ENCODE measurements at places on chromosomes 2 and 18. TPM values are rescaled to one million over a fixed set of nuclear protein-coding genes. Genes with fewer than 3 reads are reported as not detected.

The KCNJ13 gene
- 1.1 TPM for total RNA-seq

The AGXT gene
- 0.36 TPM for total RNA-seq

The SERPINB10 gene
- not detected for total RNA-seq

The SMAD7 gene
- total RNA-seq, result 21.3 TPM

The LIPT1 gene
- total RNA-seq, result 9.0 TPM

The SNTG2 gene
- total RNA-seq, result not detected

The CKAP2L gene
- 27.0 TPM for total RNA-seq

The ASTL gene
- 0.18 TPM for total RNA-seq

The NPPC gene
- 1.1 TPM for total RNA-seq

The POTEI gene
- 0.92 TPM for total RNA-seq

The TEX44 gene
- not detected for total RNA-seq

The ATP5F1A gene
- total RNA-seq, result 298 TPM

The UGT1A7 gene
- not detected for total RNA-seq

The NCK2 gene
- total RNA-seq, result 60.7 TPM

The PSMA8 gene
- total RNA-seq, result not detected

The ESPNL gene
- 0.85 TPM for total RNA-seq

The RAPH1 gene
- total RNA-seq, result 31.4 TPM

The IRS1 gene
- 27.3 TPM for total RNA-seq

The TMX3 gene
- 37.4 TPM for total RNA-seq

The KCNJ3 gene
- 0.21 TPM for total RNA-seq

The CRYGC gene
- total RNA-seq, result not detected

The FOXD4L1 gene
- not detected for total RNA-seq

DNA sequence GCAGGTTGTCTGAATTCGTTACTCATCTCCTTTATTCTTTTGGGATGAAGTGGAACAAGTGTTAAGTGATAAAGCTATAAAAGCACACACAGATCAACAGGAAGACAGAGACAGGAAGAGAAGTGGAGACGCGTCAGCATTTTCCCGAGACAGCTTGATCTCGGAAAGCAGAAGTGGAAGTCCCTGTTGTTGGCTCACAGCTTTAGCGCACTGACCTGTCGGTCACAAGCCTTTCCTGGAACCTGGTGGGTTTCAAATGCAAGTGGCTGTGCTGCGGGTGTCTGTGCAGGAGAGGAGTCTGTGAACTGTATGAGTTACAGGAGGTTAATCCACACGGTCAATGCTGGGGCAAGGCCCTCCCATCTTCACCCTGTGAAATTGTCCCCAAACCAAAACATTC lies 116.6 kb upstream of the PELI1 start:
- no peak for DNase-seq

GRCh38 chr2:74915743-74916142 lies 42.7 kb upstream of the POLE4 start:
- DNase-seq, result no peak

DNA sequence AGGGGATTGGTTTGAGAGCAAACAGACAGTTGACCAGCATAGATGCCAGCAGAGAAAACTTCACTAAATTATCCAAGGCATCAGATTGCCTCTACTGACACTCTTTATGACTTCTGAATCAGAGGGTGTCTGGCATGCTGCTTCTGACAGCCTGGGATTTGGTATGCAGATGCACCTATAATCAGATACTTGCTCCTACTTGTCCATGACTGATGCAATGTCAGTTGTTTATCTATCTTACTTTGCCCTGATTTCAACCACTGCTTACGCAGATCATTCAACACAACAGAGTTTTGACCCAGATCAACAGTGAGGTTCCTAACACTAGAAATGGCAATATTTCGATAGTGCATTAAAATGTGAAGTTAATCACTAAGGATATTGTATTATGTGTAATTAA lies 22.6 kb upstream of the CALCRL start:
- DNase-seq, result no peak

GRCh38 chr18:267380-267687 lies 513 bp downstream of the THOC1 start:
- DNase-seq, result no peak

DNA sequence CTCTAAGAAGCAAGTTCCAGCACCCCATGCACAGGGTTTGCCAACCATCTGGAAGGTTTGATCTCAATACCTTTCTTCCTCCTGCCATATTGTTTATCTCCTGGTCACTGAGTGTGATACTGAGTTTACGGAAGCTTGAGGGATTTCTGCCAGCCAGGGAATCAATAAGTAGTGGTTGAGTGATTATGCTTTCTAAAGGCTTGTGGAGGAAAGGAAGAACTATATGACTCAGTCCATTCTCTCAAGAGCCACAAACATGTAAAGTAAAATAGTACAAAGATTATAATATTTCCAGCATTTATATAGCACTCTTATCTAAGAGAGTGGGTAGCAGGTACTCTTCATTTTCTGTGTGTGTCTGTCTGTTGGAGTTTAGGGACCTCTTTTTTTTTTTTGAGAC lies 49.2 kb downstream of the SLC4A3 start:
- DNase-seq, result no peak

- no peak for DNase-seq
These were observed 167.9 kb downstream of the NCKAP5 start for GRCh38 chr2:133400411-133400810.

DNA sequence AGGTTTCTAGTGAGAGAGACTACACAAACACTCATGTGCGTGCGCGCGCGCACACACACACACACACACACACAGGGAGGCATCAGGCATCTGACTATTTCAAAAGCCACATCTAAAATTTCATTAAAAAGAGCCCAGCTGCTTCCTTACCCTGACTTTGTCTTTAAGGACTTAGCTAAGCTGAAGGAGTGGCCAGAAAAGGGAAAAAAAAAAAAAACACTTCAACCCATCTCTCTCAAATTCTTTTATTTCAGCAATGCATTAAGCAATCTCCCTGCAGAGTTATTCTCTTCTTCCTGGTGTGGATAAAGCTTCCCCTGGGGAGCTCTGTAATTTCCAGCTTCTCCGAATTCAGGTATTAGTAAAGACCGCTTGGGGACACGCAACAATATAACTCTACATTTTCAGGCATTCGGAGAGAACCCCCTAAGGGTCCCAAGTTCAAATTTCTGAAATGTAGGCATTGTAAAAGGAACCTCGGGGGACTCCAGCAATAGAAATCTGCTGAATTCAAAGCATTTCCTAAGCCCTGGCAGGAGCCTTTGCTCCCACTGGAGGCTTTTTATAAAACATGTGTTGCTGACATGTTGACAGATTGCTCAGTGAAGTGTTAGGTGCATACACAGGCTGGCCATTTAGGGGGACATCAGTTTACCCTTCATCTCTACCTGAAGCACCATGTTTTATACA lies 67.0 kb downstream of the ZNF521 start:
- no peak for DNase-seq

DNA sequence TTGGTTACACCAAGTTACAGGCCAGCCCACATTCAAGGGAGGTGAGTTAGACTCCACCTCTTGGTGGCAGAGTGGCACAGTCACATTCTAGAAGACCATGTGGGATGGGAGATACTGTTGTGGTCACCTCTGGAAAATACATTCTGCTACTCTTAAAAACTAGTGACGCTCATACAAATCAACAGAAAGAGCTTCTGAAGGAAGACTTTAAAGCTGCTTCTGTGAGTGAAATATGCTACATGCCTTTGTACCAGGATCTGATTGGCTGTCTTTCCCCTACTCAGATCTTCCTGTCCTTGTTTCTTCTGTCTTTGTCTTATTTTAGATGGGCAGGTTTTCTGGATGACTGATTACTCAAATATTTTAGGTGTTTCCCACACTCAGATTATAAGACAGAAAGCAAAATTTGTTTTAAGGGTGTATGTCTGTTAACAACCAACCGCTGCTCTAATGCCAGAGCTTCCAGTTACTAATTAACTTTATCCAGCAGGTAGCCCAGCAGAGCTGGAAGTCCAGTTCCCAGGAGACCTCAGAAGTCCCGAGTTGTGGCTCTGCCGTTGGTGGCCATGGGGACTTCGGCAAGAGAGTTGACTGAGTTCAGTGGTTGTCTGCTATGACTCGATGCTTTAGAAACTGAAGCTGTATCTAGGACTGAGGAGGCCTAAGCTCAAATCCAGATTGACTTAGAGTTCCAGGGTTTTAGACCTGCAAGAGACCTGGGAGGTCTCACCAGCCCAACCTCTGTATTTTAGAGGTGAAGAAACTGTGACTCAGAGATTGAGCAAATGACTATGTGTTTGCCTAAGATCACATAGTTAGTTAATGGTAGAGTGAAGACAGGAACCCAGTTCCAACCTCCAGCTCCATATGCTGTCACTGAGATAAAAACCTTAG lies 7.4 kb downstream of the IL1R2 start:
- no peak for DNase-seq

DNA sequence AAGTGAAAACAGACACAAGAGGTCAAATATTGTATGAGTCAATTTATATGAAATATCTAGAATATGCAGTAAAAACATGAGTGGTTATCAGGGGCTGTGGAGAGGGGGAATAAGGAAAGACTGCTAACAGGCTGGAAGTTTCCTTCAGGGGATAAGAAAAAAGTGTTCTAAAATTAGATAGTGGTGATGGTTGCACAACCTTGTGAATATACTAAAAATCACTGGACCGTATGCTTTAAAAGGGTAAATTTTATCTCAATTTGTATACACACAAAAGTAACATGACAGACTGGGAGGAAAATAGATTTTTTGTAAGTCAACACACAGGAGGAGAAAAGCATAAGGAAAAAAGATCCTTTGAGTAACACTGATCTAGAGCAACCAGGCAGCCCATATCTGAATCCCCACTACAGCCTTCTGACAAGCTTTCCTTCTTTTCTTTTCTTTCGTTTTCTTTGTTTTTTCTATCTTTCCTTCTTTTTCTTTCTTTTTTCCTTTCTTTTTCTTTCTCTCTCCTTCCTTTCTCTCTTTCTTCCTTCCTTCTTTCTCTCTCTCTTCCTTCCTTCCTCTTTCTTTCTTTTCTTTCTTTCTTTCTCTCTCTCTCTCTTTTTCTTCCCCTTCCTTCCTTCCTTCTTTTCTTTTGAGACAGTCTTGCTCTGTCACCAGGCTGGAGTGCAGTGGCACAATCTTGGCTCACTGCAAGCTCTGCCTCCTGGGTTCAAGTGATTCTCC lies 95.4 kb downstream of the AAK1 start:
- no peak for DNase-seq

DNA sequence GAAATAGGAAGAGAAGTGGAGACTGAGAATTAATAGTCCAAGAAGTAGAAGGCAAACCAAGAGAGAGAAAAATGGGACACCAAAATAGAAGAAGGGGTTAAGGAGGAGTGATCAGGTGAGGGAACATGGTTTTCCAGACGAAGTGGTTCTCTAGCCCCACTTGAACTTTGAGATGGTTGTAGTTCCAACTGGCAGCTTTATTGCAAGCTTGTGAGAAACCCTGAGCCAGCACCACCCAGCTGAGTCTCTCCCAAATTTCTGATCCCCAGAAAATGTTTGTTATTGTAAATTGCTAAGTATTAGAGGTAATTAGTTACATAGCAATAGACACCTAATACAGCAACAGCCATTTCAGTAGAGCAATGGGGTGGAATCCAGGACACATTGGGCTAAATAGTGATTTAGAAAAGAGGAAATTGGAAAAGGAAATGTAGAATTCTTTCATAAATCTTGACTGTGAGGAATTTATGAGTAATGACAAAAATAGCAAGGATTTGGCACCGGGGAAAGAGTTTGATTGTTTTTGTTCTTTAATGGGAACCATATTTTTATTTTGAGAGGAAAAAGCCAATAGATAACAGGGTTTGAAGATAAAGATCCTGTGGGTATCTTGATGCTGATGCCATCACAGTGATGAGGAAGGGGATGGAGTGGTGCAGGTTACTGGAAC lies 62.1 kb upstream of the XDH start:
- DNase-seq, result no peak

DNA sequence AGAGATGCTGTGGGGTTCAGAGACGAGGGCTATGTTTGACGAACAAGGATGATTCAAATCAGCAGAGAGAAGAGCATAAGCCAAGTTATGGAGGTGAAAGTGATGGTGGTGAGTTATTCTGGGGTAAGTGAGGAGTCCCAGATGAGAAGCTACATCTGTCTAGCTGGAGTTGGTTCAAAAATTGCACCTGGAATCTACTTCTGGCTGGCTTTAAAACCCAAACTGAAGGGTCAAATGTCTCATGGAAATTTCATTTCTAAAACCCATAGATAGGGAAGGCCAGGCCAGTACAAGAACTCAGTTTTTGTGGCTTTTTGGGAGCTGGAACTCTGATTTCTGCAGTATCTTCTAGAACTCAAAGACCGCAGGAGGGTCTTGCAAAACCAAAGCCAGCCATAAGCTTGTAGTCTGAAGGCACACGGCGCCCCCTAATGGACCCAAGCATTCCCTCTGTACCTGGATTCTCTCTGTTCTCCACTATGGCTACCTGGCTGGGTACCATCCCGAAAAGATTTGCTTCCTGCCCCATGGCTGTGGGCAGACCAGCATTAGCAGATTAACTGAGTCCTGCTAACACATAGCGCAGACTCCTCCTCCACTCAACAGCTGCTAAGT lies 229.1 kb upstream of the SLC14A2 start:
- no peak for DNase-seq

GRCh38 chr18:39942702-39943101 lies 2012.3 kb upstream of the PIK3C3 start:
- DNase-seq, result no peak

DNA sequence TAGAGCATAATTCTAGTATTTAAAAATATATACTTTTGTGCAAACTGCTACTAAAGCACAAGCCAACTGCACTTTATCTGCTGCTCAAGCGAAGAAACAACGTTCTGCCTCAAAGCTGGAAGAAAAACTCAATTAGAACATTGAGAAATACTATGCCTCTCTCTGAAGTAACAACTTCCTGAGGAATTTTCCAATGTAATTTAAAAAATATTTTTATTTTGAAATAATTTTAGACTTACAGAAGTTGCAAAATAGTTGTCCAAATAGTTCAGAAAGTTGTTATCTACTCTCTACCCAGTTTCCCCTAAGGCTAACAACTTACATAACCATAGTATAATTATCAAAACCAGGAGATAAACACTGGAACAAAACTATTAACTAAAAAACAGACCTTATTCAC lies 12.3 kb upstream of the POLI start:
- DNase-seq, result no peak

- no peak for DNase-seq
These were observed 32.1 kb downstream of the RHOB start for GRCh38 chr2:20478961-20479360.

DNA sequence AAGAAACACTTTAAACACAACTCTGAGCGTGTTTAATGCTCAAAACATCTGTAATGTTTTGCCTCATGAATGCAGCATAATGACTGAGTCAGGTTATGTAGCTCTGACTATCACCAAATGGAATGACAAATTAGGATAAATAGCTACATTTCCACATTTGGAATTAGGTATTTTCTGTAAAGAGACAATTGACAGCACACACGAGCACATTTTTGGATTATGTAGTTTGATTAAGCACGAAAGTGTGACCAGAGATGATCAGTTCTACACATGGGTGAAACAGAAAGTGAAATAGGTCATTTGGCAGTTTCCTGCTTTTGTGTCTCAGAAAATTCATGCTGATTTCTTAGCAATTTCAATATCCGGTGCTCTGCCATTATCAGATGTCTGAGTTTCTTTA lies 29.0 kb downstream of the LPIN1 start:
- DNase-seq, result no peak

GRCh38 chr2:22817197-22817596 lies 567.8 kb upstream of the KLHL29 start:
- no peak for DNase-seq

- DNase-seq, result no peak
These were observed 685.7 kb downstream of the GALR1 start for GRCh38 chr18:77935342-77935741.
